ENCODE measurements at places on chromosomes 6 and 20.

- no peak for DNase-seq
Measured at GRCh38 chr6:7588506-7588905, 1.5 kb upstream of the SNRNP48 start.

- no peak for DNase-seq
Measured at GRCh38 chr6:113344969-113345368, 512.2 kb upstream of the MARCKS start.

- DNase-seq: peak; percentile 77
Measured at GRCh38 chr6:24126586-24127192, 674 bp downstream of the NRSN1 start.

- DNase-seq: no peak
Measured at GRCh38 chr6:18342223-18342622, 44.9 kb upstream of the RNF144B start.

- DNase-seq: no peak
Measured at GRCh38 chr6:14674867-14675648, 557.5 kb downstream of the CD83 start.

GRCh38 chr20:63778857-63779256, 39.3 kb downstream of the SLC2A4RG start:
- DNase-seq: no peak

GRCh38 chr20:906703-907270, 9.3 kb downstream of the ANGPT4 start:
- DNase-seq: no peak

DNA sequence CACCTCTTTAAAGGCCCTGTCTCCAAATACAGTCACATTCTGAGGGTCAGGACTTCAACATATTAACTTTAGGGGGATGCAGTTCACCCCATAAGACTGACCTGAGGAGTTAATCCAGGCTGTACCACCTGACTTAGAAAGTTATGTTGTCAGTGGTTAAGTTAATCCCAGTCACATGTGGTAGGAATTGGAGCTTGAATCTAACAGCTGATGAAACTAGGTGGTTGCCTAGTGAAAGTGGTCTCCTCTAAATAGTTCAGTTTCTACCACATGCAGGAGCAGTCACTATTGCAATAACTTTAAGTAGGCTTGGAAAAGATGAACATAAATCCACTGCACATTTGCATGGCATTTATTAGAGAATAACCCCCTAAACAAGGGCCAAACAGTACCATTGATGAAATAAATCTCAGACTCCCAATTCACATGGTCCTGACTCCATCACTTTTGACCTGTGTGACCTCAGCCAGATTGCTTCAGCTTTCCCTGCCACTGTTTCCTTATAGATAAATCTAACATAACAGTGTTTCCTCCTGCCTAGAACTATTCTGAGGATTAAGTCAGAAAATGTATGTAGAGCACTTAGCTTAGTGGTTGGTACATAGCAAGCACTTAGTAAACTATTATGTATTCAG, 20.1 kb downstream of the SAMD5 start:
- no peak for DNase-seq

- DNase-seq: peak; percentile 74
Measured at GRCh38 chr6:138109042-138109997, 2.1 kb upstream of the PERP start.

DNA sequence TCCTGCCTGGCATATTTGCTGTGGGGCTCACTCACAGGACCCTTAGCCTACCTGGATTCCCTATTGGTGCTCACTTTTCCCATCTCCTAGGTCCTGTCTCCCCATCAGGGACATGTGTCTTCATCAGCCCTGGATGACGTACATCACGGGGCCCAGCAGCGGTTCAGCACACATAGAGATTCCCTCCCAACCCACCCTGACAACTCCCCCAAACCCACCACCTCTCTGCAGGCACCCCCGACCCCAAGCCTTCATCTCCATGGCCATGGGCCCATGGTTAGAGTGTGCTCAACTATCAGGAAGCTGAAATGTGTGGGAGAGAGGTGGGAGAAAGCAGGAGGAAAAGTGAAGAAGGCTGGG, 25.4 kb upstream of the SPDEF start:
- DNase-seq: no peak

GRCh38 chr6:121335087-121336008, 1.1 kb upstream of the TBC1D32 start:
- no peak for DNase-seq

DNA sequence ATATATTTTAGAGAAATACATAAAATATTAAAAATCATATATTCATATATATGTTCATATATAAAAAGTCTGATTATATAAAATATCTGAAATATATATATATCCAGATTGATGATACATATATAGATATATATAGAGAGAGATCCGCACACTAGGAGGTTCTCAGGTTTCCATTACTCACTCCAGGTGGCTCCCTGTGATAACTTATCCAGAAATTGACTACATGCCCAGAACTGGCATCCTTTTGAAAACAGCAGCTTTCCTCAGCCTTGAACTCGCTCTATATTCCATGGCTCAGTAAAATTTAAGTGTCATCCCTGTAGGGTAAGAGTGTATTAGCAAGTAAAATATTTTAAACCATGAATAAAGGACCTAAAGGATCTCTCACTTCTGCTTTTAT, 206.8 kb downstream of the TINAG start:
- DNase-seq: no peak

GRCh38 chr6:114764866-114765265, 422.0 kb upstream of the HS3ST5 start:
- DNase-seq: no peak

DNA sequence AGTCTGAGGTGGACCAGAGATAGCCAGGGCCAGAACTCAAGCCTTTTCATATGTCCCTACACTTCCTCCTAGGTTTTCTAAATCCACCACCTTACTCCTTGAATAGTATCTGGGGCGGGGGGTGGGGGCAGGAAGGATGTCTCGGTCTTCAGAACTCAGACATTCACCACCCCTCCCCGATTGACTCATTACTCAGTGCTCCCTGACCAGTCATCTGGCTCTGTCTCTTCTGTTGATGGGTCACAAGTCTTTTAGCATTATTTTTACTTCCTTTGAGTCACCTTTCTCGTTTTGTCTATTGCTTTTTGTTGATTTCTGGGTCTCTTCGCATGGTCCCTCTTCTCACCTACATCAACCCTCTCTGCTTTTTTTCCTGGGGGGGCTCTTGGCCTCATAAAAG, 23.3 kb downstream of the NOX3 start:
- no peak for DNase-seq

GRCh38 chr6:166584155-166584554, 2.3 kb downstream of the RAMACL start:
- DNase-seq: no peak

- DNase-seq: no peak
Measured at GRCh38 chr6:90065173-90065572, 170.9 kb downstream of the GJA10 start.

DNA sequence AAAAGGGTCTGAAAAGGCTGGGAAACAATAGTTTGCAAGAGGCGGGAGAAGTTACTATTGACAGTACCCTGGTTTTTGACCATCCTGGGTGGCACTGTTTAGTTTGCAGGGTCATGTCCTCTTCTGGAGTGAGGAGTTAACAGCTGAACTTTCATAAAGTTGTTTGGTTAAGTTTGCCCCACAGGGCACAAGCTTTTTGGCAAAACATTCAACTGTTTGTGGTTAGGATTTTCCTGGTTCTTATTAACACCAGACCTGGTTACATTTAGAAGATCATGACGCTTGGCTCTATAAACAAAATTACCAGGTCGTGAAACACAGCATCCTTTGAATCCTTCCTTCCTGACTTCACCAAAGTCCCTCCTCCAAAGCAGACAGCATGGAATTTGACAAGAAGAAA, 106.1 kb downstream of the RIN2 start:
- DNase-seq: no peak

GRCh38 chr6:155033021-155033791, 38.1 kb downstream of the TIAM2 start:
- DNase-seq: no peak

DNA sequence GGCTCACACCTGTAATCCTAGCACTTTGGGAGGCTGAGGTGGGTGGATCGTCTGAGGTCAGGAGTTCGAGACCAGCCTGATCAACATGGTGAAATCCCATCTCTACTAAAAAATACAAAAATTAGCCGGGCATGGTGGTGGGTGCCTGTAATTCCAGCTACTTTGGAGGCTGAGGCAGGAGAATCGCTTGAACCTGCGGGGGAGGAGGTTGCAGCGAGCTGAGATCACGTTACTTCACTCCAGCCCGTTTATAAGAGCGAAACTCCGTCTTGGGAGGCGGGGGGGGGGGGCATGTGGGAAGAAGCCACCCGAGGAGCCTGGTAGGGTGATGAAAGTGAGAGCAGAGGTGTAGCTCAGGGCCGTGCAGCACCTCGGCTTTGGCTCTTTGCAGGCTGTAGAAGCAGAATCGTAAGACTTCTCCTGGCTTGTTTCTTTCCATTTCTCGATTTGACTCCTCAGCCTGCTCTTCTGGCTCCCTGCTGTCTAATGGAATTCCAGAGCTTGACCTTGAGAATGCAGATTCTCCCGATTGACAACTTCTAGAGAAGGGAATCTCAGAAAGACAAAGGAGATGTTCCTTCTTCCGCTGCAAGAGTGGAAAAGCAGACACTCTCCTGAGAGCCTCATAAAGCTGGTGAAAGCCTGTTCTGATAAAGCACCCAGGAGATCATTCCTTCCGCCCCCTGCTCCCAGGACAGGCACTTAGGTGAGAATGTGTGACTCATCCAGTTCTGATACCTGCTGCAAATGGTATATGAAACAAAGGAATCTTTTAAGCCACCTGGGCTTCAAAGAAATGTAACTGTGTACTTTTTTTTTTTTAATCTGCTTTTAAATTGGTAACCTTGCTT, 26.0 kb upstream of the PPP1R16B start:
- DNase-seq: peak; percentile 45

- DNase-seq: no peak
Measured at GRCh38 chr6:106745824-106746582, 116.6 kb downstream of the QRSL1 start.

GRCh38 chr6:34656378-34657036, 40.1 kb downstream of the ILRUN start:
- no peak for DNase-seq

DNA sequence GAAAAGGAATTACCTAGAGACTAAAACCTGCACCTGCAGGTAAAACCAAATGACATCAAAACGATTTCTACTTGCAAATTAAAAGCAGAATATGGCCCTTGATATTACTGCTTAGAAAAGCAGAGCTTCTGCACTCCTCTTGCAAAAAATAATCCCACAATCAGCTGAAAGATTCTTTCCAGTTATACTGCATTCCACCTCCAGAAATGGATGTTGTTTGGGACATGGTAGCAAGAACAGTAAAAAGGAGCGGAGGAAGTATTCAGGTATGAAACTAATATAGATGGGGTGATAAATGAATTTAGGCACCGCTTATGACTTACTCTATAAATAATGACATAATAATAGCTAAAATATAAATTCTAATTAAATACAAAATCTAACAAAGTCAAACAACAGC, 14.9 kb downstream of the ATXN1 start:
- no peak for DNase-seq

DNA sequence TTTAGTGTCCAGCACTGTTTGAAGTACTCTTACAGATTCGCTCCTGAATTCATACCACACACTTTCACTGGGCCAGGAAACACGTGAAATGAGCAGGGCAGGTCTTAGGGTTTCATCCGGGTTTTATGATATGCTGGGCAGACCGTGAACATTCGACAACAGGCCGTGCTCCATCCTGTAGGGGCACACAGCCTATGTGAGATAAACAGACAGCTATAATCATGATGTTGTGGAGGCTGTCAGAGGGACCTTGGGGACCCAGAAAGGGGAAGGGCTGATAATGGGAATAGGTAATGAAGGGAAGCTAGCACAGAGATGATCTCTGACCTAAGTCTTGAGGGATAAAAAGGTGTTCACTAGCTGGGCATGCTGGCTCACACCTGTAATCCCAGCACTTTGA, 110.4 kb downstream of the RIN2 start:
- no peak for DNase-seq

DNA sequence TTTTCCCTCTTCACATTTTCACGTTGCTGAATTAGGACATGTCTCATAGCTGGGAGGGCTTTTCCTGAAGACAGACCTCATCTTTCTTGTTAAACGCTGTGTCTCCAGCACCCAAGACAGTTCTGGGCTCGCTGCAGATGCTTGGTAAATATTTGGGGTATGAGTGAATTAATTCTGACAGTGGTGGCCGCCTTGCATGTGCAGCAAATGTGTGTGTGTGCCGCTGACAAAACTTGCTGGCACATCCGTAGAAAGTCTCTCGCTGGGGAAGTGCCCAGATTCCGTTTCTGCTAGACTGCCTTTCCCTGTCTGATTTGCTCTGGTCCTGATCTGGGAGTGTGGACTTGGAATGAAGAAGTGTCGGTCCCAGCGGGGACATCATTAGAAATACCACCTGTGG, 48.2 kb upstream of the ZNFX1 start:
- DNase-seq: no peak

GRCh38 chr6:74871757-74872156, 334.1 kb downstream of the COL12A1 start:
- no peak for DNase-seq

- no peak for DNase-seq
Measured at GRCh38 chr20:62210496-62210855, 9.6 kb downstream of the HRH3 start.

- no peak for DNase-seq
Measured at GRCh38 chr20:11170565-11170964, 496.8 kb upstream of the JAG1 start.

GRCh38 chr6:157393669-157394327, 12.8 kb downstream of the ZDHHC14 start:
- no peak for DNase-seq

GRCh38 chr6:53233309-53233708, 84.7 kb upstream of the GCM1 start:
- no peak for DNase-seq

GRCh38 chr6:90835596-90836212, 248.8 kb upstream of the MAP3K7 start:
- no peak for DNase-seq

GRCh38 chr6:154872542-154873114, 122.5 kb upstream of the TIAM2 start:
- DNase-seq: peak; percentile 25

GRCh38 chr6:117951783-117952182, 44.7 kb downstream of the SLC35F1 start:
- peak; percentile 53 for DNase-seq

- no peak for DNase-seq
Measured at GRCh38 chr6:167703347-167703746, 123.4 kb upstream of the AFDN start.

DNA sequence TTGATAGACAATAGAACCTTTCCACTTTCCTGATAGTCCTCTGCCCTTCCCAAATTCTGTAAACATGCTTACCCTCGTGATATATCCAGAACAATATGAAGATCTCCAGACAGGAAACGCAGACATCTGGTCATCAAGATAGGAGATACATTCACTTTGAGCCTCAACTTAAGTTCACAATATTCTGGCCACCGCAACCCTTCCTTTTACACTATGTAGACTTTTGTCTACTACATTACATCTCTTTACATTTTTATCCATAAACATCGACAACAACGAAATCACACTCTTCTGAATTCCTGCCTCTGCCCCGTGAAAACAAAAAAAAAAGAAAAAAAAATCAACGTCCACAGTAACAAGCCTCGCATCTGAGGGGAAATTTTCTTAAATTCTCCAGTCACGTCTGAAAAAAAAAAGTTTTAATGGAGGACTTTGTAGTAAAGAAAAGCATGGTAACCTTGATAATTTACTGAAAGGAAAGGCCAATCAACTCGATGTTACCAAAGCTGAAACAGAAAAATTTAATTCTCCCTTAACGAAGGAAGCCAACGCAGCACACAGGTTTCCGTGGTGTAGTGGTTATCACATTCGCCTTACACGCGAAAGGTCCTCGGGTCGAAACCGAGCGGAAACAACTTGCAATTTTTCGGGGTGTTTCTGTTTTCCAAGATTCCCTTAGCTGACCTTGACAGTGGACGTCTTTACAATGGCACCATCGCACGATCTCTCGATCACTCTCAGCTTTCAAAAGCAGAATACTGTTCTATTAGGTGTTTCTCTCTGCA, 21.8 kb downstream of the POM121L2 start:
- DNase-seq: peak; percentile 53
